ENCODE measurements at places on chromosomes 7 and 10.

- no peak for DNase-seq
These were observed 111.5 kb downstream of the PLCE1 start for GRCh38 chr10:94105226-94105625.

DNA sequence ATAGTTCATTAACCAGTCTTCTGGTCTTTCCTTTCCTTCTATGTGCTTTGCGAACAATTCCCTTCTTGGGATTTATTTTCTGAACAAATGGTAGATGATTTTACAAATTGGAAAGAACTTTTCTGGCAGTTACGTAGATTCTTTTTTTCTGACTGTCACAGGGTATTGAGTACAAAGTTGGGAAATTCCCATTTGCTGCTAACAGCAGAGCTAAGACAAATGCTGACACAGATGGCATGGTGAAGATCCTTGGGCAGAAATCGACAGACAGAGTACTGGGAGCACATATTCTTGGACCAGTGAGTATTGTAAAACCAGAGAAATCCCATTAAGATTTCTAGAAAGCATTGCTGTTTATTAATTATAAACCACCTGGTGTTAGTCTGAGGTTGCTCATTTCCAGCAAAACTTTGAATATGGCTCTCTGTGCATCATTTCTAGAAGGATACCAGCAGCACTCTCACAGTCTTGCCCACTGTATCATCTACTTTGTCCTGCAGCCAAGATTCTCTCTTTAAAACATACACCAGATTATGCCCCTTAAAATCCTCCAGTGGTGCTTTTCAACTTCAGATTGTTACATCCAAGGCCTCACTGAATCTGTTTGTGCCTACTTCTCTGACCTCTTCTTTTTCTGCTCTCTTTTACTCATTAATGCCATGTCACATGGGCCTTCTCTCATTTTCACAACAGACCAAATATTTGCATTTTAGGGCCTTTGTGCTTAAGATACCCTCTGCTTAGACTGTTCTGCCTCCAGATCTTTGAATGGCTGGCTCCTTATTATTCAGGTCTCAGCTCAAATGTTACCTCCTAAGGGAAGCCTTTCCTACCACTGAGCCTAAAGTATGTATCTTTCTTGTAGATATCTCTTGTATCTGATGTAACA is 27.0 kb downstream of the DLD start:
- DNase-seq, result no peak

DNA sequence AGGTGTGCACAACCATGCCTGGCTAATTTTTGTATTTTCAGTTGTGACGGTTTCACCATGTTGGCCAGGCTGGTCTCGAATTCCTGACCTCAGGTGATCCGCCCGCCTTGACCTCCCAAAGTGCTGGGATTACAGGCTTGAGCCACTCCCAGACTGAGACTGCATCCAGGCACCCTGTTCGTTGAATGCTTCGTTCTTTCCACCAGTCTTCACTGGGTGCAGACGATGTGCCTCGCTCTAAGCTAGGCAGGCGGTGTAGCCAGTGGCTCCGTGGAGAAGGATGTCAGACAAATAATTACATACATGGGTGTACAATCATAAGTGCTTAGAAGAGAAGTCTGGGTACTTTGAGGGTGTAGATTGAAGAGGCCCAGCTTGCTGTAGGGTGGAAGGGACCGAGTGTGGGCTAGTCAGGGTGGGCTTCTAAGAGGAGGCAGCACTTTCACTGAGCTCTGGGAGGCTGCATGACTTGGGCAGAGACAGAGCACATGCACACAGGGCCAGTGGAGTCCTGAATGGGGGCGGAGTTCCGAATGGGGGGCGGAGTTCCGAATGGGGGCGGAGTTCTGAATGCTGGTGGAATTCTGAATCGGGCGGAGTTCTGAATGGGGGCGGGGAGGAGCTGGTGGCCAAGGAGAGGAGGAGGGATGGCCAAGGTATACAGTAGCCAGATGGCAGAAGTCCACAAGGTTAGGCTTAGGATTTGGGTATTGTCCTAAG is 74.3 kb downstream of the COL26A1 start:
- DNase-seq, result no peak

DNA sequence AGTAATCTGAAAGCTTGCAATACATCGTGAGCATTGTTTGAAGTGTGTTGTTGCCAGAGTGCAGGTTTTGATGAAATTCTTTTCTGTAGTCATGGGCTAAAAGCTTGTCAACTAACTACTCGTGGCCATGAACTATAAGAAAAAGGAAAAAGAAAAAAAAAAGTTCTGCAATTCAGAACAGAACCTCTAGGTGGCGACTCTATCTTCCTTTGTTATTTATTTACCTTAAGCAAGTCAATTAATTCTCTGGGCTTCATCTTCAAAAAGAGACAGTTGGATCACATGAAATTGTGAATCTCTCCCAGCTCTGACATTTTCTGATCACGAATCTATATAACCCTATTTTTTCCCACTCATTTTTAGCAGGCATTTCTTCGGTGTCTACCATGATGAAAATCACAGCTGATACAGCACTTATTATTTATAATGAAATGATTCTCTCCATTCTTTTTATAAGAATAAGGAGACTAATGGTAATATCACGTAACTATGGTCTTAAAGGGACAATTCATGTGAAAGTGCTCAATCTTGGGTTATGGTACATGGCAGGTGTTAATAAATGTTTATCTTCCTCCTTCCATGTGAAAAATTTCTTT is 18.8 kb downstream of the TMEM196 start:
- DNase-seq, result no peak

- DNase-seq, result no peak
These were observed 186.4 kb downstream of the PDE1C start for GRCh38 chr7:31883761-31884164.

DNA sequence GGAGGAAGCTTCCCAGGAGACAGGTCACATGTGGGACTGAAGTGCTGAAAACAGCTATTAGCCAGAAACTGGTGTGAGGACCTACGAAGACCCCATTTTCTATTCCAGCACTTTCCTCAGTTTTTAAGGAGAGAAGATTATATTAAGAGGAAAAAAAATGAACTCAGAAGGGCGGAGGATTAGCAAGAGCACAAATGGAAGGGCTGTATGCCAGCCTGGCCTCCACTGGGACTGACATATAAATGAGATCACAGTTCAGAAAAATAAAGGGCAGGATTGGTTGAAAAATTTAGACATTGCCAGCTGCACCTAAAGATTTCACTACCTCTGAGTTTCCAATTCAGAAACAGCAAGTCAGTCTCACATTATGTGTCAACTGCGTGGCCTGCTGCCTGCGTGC is 53.0 kb downstream of the GSDME start:
- no peak for DNase-seq

GRCh38 chr7:42548816-42549611 is 312.0 kb upstream of the GLI3 start:
- DNase-seq, result no peak

DNA sequence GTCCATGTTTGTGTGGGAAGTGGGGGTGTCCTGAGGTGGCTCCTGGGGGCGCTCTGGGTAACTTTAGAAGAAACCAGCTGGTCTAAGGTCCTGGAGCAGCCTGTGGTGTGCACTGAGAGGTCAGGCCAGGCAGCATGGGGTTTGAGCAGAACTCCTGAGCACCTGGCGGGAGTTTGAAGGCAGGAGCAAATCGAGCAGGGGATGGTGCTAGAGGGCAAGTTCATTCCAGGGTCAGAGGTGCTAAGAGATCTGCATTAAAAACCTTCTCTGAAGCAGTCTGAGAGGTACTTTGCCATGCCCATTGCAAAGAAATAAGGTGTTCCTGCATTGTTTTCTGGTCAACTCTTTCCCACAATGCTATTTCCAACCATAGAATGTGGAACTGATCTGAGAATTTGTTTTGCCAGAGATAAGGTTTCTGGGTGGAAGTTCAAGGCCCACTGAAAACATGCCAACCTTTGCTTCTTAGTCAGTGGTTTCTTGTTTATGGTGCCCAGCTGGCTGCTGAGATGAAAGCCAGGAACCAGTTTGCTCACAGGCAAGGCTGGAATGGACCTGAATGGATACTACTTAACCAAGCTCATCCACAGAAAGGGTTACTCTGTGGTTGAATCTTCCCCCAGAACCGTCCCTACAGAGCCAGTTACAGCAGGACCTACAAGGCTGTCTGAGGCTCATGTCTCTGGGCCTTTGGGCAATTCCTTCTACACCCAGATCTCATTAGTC is 136.3 kb upstream of the TMEM72 start:
- no peak for DNase-seq

DNA sequence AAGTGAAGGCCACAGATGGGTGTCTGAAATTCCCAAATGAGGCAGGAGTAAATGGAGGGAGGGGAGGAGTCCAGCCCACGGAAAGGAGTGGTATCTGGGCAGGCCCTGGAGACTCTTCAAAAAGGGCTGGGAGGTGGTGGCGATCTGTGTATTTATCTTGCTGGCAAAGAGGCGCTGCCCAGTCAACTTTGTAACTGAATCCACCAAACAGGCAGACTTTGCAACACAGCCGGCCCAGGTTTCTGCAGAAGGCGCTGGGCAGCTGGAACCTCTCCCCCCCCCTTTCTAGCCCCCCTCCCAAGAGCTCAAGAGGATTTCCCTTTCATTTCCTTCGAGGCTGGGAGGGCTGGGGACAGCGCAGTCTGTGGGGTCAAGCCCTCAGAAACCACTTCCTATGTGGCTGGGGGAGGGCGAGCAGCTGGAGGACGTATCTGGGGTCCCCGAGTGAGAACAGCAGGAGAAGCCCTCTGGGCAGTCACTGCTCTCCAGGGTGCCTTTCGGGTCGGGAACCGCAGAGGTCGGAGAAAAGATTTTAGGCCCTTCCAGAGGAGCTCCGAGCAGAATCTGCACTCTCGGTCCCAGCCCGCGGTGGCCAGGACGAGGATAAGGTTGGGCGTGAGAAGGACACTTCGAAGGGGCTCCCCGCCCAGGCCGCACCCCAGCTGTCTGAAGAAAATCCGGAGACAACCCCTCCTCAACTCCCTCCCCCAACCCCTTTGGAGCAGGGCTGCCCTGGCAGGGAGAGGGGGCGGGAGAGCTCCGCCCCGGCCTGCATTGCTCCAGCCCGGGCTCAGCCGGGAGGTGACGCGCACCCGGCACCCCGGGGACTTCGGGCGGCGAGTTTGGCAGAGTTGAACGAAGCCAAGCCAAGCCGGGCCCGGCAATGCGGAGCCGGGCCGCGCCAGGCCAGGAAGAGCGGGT is 965 bp downstream of the ZCCHC24 start:
- peak; percentile 35 for DNase-seq

GRCh38 chr10:101297901-101298486 is 56.0 kb upstream of the BTRC start:
- peak; percentile 64 for DNase-seq

GRCh38 chr7:3589752-3590151 is 288.7 kb downstream of the SDK1 start:
- DNase-seq, result no peak

GRCh38 chr7:75616421-75617167 is 122.1 kb downstream of the HIP1 start:
- no peak for DNase-seq

DNA sequence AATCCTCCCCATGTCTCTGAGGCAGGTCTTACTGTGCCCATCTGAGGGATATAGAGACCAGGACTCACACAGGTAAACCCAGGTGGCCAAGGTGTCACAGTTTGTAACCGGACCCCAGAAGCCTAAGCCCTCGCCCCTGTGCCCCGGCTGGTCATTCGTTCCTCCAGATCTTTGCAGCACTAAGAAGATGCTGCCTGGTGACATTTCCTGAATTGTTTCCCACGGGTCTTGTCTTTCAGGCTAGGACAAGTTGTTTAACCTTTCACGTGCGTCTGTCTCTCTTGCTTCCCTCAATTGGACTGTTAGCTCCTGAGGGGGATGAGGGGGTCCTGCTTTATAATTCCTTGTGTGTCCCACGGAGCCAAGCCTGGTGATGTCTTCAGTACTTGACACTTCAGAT is 158.0 kb downstream of the KCNMA1 start:
- no peak for DNase-seq

All from effector CD4-positive, alpha-beta T cell (primary cell).